ENCODE measurements at places on chromosomes 13 and 19. TPM values are rescaled to one million over a fixed set of nuclear protein-coding genes. Genes with fewer than 3 reads are reported as not detected.

- DNase-seq: no peak
Measured at GRCh38 chr19:30087381-30088138, 145.5 kb downstream of the URI1 start.

DNA sequence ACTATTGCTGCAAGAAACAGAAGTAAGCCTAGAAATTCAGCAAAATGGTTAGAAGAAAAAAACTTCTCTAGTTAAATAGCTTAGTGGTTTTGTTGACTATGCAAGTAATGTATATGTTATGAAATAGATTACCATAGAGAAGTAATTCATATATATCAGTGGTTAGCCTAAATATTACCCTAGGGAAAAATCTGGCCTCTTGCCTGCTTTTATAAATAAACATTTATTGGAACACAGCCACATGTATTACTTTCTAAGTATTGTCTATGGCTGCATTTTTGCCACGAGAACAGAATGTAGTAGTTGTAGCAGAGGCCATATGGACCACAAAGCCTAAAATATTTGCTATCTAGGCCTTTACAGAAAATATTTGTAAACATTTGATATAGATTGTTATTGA lies 1471.7 kb upstream of the PRR20A start:
- DNase-seq: no peak

DNA sequence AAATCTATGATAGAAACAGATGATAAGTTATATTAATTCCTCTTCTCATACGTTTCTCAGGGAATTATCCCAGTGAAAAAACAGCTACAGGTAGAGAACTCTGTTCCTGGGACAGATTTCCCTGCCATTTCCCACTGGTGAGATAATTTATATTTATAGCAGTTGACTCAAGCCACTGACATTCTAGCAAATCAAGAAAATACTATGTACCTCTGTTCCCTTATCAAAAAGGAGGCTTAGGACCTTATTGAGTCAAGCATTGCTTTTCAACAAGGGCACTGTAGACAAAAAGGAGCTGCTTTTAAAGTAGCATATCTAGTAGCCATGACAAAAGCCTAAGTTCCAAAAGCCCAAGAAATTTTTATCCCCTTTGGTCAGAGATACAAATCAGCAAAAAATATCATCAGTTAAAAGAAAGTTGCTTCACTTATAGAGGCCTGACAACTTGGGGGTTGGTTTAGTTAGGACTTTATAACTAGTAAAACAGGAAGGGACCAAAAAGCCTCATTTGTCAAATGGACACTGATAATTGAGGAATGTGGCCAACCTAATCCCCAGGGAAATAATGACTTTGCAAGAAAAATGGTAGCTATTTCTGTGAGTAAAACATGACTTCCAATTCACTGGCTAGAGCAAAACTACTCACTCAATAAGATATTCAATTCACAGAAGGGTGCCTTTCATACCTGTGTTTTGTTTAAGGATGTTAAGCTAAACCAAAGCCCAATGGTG lies 652.5 kb downstream of the SLITRK1 start:
- DNase-seq: no peak

- no peak for DNase-seq
Measured at GRCh38 chr13:48662226-48662625, 8.5 kb downstream of the CYSLTR2 start.

GRCh38 chr13:82412749-82413148 lies 1469.5 kb downstream of the SLITRK1 start:
- no peak for DNase-seq

GRCh38 chr13:43470610-43471009 lies 316.2 kb downstream of the ENOX1 start:
- no peak for DNase-seq

DNA sequence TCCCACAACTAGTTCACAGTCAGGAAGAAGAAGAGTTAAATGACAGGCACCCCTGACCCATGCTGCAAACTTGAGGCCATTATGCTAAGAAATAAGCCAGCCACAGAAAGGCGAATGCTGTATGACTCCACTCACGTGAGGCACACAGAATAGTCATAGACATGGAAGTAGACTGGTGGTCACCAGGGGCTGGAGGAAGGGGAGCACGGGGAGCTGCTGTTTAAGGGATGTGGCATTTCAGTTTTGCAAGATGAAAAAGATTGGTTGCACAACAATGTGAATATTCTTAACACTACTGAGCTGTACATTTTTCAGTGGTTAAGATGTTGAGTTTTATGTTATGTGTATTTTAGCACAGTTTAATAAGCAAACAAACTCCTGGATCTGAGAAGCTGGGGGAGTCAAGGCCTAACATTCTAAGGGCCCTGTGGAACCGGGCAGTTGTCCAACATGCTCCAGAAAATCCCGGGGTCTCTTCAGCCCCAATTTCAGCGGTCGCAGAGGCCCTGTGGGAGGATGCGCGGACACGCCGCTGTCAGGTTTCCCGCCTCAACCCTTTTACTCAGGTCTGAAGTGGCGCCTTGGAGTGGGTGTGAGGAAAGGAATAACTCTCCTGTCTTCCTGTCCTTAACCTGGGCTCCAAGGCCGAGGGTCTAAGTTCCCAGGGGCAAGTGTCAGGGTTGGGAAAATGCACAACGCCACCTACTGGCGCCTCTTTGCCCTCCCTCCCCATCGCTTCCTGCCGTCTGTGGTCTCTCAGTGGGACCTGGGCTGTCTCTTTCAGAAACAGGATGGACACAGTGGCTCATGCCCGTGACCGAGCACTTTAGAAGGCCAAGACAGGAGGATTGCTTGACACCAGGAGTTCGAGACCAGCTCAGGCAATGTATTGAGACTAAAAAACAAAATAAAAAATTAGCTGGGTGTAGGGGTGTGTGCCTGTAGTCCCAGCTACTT lies 4.4 kb upstream of the TMEM272 start:
- DNase-seq: peak; percentile 47

GRCh38 chr13:112814905-112815585 lies 125.2 kb downstream of the ATP11A start:
- DNase-seq: no peak

DNA sequence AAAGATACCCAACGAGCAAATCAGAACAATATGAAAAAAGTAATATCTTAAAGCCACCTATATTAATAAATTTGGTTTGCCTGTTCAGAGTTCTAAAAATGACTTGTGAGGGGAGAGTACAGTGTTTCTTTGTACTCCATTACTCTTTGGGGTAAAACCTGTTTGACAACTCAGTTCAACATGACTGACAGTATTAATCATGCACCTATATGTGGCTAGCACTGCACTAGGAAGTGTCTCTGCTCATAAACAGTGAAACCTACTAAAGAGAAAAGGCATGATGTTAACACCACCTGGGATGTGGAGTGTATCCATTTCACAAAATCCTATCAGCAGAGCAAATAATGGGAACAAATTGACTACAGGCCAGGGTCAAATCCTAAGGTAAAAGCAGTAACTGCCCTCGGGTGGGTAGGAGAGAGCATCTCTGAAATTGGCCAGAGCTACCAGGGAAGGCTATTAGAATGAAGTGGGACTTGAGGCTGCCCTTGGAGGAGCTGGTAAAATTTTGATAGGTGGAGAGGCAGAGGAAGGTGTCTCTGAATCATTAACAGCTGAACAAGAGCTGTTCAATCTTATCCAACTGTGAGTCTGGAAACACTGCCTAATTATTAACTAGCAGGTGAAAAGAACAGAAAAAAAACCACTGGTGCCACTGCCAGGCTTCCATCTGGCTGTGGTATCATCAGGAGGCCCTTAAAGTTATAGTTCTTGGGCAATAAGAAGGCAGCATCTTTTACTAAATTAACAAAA lies 365.1 kb downstream of the DNAJC15 start:
- DNase-seq: no peak

DNA sequence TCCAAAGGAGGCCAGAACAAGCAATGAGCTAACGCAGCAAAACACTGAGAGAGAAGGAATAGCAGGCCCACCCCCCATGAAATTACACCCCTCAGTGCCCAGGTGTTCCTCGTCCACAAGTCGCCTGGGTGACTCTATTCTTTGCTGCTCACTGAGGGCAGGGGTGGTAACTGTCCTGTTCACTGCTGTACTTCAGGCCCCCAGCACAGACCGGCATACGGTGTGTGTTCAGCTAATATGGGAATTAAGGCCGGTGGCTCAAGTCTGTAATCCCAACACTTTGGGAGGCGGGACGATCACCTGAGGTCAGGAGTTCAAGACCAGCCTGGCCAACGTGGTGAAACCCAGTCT lies 31.9 kb downstream of the DHRS12 start:
- no peak for DNase-seq

UBE2L5 gene
- not detected for total RNA-seq

C19orf81 gene
- 7.9 TPM for total RNA-seq

ZNF547 gene
- 5.2 TPM for total RNA-seq

ZNF555 gene
- 11.4 TPM for total RNA-seq

DNAJB1 gene
- 94.2 TPM for total RNA-seq
